ENCODE measurements at places on chromosomes 11 and 22.

- no peak for DNase-seq
These were observed 14.7 kb downstream of the GATD1 start for GRCh38 chr11:762421-763072.

GRCh38 chr11:6778518-6778917 is 4.3 kb upstream of the OR2AG1 start:
- DNase-seq: no peak

- no peak for DNase-seq
These were observed 262.1 kb downstream of the DDX10 start for GRCh38 chr11:108926841-108927577.

DNA sequence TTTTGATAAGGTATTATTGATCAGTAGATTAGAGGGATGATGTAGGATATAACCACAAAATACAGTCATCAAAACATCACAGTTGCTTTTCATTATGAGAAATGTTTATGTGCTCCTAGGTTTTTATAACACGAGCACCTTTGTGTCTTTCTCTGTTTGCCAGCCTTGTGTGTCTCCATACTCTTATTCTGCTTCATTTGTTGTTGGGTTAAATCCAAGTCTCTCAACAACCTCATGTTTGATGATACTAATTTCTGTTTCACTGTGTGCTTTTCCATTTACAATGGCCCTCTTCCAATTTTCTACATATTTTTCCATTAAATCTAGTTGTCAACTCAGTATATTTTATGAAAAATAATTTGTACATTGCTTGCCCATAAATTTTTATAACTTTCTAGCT is 107.7 kb upstream of the POU2AF2 start:
- no peak for DNase-seq

DNA sequence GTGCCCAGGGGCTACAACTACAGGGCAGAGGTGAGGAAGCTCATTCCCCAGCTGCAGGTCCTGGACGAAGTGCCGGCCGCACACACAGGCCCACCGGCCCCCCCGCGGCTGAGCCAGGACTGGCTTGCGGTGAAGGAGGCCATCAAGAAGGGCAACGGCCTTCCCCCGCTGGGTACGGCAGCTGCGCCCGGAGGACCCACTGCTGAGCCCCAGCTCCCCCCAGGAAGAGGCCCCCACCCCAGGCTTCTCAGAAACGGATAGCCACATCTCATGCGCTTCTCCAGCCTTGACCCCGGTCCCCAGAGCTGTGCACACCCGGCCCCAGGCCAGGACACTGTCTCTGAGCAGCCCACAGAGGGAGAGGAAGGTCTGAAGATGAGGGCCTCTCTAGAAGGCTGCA is 9.4 kb downstream of the LMNTD2 start:
- no peak for DNase-seq

DNA sequence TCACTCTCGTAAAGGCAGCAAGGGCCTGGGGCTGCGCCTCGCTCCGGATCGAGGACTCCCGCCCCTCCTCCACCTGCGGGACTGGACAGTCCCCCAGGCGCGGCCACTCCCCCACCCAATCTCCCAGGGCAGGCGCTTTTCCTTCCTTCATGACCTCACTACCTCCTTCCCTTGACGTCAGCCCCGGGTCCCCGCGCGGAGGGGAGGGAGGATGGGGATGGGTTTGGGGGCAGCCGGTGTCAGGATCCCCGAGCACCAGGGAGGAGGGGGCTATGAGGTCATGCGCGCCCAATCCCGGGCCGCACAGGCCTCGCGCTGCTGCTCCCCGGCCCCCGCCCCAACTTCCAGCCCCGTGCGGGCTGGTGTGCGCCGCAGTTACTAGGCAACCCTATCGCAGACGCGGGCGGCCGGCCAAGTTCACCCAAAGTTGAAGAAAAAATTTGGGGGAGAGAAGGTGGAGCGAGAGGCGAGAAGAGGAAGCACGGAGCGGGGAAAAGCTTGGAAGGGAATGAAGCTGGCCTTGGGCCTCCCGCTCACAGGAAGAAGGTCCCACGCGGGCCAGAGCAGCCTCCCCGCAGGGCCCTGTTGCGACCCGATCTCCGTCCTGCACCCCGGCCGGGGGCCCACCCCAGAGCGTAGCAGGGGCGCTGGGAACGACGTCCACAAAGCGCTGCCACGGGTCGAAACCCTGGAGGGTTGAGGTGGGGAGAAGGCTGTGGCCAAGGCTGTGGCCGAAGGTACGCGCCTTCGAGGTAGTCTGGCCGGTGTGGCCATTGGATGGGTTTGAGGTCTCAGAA is 8.3 kb downstream of the WT1 start:
- peak; percentile 49 for DNase-seq

GRCh38 chr22:35840302-35840739 is 122.6 kb downstream of the APOL5 start:
- DNase-seq: no peak

- DNase-seq: no peak
These were observed 14.9 kb downstream of the SLC25A18 start for GRCh38 chr22:17578136-17578754.

- no peak for DNase-seq
These were observed 239.9 kb downstream of the CNTN5 start for GRCh38 chr11:99260696-99261095.

- DNase-seq: no peak
These were observed 69.2 kb downstream of the PRSS23 start for GRCh38 chr11:86869531-86869930.

- DNase-seq: no peak
These were observed 34.1 kb upstream of the GRAMD4 start for GRCh38 chr22:46586123-46586519.

DNA sequence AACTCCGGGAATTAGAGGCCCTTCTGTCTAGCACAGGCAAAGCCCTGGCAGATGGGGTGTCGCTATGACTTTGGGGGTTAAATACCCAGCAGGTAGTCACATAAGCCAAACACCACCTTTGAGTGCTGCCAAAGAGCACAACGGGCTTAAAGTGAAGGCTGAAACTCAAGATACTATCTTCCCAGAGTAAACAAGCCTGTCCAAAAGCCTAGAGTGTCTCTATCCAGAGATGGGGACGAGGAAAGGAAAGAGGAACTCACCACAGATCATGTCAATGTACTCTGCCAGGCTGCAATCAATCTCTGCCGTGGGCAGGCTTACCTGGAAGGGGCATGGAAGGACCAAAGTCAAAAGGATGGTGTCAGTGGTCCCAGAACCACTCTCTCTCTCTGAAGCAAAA is 14.5 kb downstream of the TMEM25 start:
- no peak for DNase-seq

DNA sequence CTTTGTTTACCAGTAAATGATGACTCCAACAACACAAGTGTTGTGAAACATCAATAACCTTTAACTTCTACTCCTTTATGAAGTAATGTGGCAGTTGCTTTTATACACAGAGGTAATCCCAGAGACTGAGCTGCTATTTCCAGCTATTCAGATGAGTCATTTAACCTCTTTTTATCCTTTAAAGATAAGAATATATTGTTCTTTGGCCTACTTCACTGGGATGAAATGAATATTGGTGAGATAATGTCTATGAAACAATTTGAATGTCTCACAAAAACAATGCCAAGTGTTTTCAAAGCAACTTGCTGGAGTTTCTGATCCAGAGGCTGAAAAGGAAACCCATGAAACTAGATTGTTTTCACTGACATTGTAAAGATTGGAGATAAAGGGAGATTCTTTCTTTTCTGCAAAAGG is 564.4 kb upstream of the LUZP2 start:
- no peak for DNase-seq

- no peak for DNase-seq
These were observed 27.6 kb upstream of the ZBTB16 start for GRCh38 chr11:114031967-114032320.

GRCh38 chr22:24697621-24698082 is 76.9 kb downstream of the PIWIL3 start:
- no peak for DNase-seq

DNA sequence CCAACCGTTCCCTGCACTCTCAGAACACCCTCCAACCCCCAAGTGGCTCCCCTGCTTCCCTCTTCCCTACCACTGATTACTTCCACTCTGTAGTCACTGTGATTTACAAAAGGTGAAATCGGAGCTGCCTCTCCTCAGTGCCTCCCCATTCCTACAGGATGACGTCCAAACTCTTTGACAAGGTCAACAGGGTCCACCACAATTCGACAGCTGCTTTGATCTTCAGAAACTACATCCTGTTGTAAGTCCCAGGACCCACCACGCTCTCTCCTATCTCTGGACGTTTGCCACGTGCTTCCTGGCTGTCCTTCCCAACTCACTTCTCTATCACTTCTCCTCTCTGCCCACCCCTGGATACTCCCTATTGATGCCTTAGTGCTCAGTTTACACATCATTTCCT is 85.0 kb upstream of the EIF3D start:
- no peak for DNase-seq

GRCh38 chr11:76798671-76799065 is 15.5 kb downstream of the TSKU start:
- DNase-seq: no peak

- DNase-seq: no peak
These were observed 94.5 kb upstream of the BLID start for GRCh38 chr11:122210367-122210997.

GRCh38 chr11:131749101-131749500 is 378.7 kb downstream of the NTM start:
- DNase-seq: no peak

DNA sequence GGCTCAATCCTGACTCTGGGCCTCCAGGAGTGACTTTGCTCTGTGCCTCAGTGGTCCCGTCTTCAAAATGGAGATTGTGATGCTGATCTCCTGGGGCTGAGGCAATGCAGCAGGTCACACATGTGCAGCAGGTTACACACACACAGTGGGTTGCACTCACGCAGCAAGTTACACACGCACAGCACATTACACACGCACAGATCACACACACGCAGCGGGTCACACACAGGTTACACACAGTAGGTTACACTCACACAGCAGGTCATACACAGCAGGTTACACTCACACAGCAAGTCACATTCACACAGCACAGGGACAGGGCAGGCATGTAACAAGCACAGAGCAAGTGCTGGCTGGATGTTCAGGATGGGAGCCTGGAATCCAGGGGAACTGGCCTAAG is 11.3 kb downstream of the C11orf24 start:
- DNase-seq: no peak

DNA sequence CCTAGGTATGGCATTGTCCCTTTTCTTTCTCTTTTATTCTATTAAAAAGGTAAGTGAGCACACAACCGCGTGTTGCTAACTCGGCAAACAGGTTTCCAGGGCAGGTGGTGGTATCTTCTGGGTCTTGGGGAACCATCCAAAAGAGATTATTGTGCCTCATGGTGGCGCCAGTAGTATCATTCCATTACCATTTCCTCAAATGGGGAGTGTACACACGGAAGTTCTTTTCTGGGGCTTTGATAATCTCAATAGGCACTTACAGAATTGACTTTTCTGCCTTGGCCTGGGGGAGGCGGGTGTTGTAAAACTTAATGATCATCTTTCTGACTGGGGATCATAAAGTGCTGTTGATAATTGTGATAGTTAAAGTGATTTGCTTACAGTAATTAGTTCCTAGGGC is 234.1 kb downstream of the KIRREL3 start:
- no peak for DNase-seq

DNA sequence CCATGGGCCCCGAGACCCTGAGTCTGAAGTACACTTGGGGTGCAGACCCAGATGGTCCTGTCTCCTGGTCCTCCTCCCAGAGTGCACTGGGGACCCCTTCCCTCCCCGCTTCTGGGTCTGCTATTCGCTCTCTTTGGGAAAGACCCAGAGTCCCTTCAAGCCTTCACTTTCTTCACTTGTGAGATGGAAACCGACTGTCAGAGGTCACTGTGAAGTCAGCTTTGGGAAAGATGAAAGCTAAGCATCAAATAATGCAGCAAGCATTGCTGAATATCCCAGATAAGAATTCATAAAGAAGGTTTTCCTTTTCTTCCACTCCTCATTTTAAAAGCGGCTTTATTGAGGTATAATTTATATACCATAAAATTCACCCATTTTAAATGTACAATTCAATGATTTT is 105.0 kb upstream of the CSNK2A3 start:
- DNase-seq: no peak

DNA sequence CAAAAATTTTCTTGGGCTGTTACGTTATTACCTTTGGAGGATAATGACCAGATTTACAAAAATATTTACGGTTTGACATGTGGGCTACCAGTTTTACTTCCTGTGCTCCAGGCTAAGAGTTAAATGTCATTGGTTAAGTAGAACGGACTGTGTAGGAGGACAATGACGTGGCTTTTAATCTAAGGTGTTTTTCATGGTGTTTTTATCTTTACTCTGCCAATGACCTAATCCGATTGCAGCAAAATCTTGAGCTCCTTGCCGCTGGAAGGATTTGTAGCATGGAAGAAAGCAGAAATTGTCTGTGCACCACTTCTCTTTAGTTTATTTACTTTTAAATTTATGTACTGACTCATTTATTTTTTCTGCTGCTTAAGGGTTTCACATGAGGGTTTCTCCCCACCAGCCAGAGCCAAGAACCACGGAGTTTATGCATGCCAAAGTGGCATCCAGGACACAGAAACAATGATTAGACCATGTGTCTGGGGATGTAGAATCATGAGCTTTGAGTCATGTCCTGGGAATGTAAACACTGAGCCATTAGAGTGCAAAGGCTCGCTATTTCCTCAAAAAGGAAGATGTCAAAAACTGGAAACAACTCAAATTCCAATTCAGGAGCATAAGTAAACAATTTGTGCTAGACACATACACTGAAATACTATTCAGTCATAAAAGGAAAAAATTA is 1.9 kb upstream of the CARD16 start:
- DNase-seq: no peak

DNA sequence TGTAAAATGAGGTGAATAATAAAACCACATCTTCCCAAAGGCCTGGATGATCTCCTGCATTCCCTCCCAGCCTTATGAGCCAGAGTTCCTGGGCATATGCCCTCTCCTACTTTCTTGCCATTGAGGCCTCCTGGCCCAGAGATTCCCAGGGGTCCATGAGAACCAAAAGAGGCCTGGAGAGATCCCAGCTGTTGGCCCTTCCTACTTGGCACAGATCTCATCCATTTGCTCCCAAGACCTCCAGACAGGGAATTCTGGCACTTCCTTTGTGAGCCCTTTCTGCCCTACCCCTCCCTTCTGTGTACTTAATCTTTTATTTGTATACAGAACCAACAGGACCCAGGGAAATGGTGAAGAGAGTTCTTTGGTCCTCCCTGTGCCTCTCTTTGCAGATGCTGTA is 21.4 kb downstream of the POU2F3 start:
- no peak for DNase-seq

GRCh38 chr11:111298413-111299100 is at the start of gene POU2AF3:
Gene POU2AF3, plus strand, starts transcription at chr11:111298546. Its CDS starts 36 bp downstream, at chr11:111298582.
- DNase-seq: no peak

- DNase-seq: no peak
These were observed 68.1 kb downstream of the PPP6R3 start for GRCh38 chr11:68528630-68529029.

GRCh38 chr11:1701091-1701807 is 4.3 kb downstream of the KRTAP5-6 start:
- no peak for DNase-seq
